ENCODE measurements at places on chromosomes 16 and 17. TPM values are rescaled to one million over a fixed set of nuclear protein-coding genes. Genes with fewer than 3 reads are reported as not detected.

- no peak for DNase-seq
These were observed 9.0 kb downstream of the CUEDC1 start for GRCh38 chr17:57945996-57946797.

DNA sequence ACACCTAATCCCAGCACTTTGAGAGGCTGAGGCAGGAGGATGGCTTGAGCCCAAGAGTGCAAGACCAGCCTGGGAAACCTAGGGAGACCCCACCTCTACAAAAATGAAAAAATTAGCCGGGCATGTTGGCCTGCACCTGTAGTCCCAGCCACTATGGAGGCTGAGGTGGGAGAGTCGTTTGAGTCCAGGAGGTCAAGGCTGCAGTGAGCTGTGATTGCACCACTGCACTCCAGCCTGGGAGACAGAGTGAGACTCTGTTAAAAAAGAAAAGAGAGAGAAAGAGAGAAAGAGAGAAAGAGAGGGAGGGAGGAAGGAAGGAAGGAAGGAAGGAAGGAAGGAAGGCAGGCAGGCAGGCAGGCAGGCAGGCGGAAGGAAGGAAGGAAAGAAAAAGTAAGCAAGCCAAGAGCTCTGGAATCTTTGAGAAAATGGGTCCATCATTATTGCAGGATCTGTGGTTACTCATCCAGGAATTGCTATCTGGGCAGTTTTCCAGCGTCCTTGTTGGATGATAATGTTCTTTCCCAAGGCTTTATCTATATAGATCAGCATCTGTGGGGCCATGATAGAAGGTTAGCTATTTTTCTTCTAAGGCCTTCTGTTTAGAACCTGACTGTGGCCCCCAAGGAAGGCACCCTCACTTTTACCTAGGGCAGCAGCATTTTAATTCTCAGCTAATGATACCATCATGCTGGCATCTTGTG is 533.2 kb upstream of the CDH5 start:
- DNase-seq: no peak

- DNase-seq: no peak
These were observed 22.0 kb upstream of the TACO1 start for GRCh38 chr17:63578769-63579111.

GRCh38 chr16:89693289-89693731 is 6.8 kb downstream of the CDK10 start:
- DNase-seq: no peak

GRCh38 chr17:45367216-45367615 is 50.4 kb upstream of the MAP3K14 start:
- DNase-seq: no peak

DNA sequence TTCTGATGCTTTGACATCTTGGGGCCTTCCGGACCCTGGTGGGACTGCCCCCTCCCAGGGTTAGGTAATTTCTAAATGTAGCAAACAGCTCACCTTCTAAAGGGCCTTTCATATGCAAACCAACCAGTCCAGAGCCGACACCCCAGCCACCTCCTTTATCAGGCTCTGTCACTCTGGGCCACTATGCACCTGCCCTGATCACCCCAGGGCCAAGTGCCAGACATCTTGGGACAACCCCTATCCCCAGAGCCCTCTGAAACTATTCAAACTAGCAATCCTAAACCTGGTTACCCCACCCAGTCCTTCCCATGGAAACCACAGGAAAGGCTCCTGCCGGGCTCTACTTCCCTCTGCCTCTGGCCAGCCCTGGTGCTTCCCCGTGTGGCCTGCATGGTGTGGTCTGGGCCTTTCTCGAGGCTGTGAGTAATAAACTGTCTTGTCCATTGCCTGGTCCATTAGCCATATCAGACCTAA is 91.2 kb upstream of the TNRC6C start:
- no peak for DNase-seq

- DNase-seq: no peak
These were observed 11.9 kb upstream of the AURKB start for GRCh38 chr17:8222380-8222629.

Gene CACNG3
- not detected for total RNA-seq

Gene CA10
- not detected for total RNA-seq

Gene CA7
- total RNA-seq: not detected
